ENCODE measurements at places on chromosomes 2 and 18.

DNA sequence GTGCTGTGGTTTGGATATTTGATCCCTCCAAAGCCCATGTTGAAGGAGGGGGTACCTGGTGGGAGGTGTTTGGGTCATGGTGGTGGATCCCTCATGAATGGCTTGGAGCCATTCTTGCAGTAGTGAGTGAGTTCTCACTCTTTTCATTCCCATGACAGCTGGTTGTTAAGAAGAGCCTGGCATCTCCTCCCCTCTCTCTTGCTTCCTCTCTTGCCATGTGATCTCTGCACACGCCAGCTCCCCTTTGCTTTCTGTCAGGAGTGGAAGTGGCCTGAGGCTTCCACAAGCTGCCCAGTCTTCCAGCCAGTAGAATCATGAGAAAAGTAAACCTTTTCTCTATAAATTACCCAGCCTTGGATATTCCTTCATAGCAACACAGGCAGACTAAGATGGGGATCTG is 8.6 kb downstream of the ADD2 start:
- DNase-seq = no peak

DNA sequence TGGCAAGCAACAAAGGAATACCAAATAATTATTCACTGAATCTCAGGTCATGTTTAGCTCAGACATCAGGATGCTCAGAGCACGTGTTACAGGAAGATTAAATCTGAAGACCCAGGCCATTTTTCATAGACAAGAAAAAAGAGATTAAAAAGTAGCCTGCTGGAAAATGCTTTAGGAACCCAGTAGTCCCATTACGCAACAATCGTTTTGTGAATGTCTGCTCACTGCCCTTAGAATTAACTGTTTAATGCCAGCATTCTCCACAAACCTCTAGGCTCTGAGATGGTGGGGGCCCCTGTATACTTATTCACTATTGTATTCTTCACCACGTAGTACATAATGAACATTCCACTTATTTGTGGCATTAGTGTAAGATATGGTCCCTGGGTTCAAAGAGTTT is 154.6 kb upstream of the NYAP2 start:
- DNase-seq = no peak

GRCh38 chr18:46497129-46497528 is 159.9 kb downstream of the LOXHD1 start:
- no peak for DNase-seq

DNA sequence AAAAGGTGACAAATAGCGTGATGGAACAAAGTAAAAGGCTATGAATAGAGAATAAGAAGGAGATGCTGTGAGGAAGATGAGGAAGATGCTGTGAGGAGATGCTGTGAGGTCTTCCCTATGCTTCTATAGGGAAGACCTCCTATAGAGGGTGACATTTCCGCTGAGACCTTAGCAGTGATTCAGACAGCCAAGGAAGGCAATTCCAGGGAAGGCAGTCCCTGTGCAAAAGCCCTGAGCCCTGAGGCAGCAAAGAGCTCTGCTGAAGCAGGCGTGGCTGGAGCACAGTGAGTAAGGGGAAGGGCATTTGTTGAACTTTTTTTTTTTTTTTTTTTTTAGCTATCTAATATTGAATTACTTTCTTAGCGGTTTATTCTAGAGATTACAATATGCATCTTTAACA is 142.7 kb upstream of the FOSL2 start:
- no peak for DNase-seq

- no peak for DNase-seq
These were observed 533.0 kb downstream of the PLCL1 start for GRCh38 chr2:198337368-198337767.

DNA sequence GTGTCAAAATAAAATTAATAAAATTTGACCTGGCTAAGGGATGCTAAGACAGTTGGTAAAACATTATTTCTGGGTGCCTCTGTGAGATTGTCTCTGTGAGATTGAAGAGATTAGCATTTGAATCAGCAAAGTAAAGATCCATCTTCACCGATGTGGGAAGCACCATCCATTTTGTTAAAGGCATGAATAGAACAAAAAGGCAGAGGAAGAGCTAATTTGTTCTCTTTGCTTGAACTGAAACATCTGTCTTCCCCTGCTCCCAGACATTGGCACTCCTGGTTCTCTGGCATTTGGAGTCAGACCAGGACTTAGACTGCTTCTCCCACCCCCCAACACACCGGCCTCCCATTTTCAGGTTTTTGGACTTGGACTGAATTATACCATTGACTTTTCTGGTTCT is 603.8 kb upstream of the LINC00305 start:
- DNase-seq = no peak

All from activated CD4-positive, CD25-positive, alpha-beta regulatory T cell treated with anti-CD3 and anti-CD28 coated beads, Interleukin-2, amount 50 U/mL, for 16 hours (primary cell).